ENCODE measurements at places on chromosomes 3 and 15.

GRCh38 chr3:12603969-12604368 is 47.1 kb downstream of the MKRN2 start:
- DNase-seq, result no peak

- DNase-seq, result peak; percentile 79
Measured at GRCh38 chr3:25747033-25747432, 36.2 kb downstream of the NGLY1 start.

DNA sequence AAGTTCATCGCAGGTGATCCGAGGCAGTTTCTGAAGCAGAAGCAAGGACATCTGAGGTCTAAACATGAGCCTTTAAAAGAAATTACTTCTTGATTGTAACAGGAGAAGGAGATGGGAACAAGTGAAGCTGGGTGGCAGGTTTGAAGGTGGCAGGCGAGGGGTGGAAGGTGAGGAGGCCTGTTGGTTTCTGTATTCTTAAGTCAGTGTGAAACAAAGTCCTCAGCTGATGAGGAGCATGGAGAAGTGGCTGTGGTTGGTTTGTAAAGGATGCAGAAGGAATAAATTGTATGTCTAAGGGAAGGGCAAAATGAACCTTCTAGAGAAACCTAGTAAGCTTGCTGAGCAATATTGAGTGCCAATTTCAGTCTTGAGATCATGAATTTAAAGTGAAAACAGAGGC is 298.8 kb downstream of the CHST2 start:
- DNase-seq, result no peak

DNA sequence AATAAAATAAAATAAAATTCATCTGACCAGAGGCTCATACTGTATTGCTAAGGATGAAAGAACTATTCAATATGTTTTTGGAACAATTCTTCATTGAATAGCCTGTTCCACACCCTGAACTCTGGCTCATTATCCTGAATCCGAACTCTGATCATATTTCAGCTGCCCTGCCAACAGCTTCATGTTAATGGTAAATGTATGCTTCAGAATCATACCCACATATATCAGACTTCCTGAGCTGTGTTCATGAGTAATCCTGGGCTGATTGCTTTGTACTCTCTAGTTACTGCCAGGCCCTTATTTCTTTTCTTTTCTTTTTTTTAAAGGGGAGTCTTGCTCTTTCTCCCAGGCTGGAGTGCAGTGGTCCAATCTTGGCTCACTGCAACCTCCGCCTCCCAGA is 11.8 kb downstream of the INO80 start:
- peak; percentile 78 for DNase-seq

GRCh38 chr3:142259359-142259758 is 34.0 kb upstream of the GK5 start:
- DNase-seq, result no peak

DNA sequence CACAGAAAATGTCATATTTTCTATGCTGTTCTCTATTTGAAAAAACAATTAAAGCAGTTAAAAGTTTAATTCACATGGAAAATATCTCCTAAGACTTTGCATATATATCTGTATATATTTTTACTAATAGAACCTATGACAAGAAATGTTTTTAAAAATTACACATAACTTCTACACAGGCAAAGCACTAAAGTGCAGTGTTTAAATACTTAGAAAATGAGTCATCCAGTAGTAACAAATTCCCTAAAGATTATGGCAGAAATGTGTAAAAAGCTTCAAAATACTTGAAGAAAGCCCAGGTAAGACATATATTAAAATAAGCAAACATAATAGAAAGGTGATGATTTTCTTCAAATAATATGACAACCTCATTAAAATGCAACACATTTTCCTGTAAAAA is 236.6 kb downstream of the TBC1D5 start:
- peak; percentile 40 for DNase-seq

DNA sequence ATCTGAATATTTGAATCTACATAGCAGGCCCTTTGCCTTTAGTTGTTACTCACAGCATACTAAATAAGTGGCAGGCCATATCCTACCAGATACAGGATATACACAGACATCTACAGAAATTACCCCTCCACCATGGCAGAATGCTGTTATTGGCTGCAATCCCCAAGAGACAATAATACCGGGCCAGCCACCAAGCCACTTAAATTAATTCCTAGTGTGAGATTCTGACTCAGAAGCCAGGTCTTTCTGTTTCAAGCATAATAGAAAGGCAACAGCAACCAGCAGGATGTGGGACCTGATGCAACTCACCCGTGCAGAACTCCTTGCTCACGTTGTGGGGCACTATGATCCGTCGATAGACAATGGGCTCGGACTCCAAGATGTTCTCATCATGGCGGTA is 39.8 kb downstream of the CLK3 start:
- DNase-seq, result no peak
